ENCODE measurements at places on chromosomes 16 and 17.

DNA sequence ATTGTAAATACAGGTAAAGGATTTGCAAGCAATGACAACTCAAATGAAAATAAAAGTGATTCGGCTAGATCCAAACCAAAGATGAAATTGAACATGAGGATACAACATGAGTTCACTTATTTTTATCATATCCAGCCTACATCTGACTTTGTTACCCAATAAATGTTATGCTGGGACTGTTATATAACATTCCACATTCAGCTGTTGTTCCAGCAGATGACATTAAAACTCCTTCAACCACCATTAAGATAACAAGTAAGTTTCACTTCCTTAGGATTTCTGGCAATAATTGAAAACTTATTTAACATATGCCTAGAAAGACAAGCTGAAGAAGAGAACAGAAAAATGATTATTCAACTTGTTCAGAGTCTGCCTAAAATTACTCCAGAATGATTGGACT is 729.4 kb downstream of the CDH11 start:
- no peak for DNase-seq

GRCh38 chr16:89720551-89720812 is 216 bp downstream of the VPS9D1 start:
- peak; percentile 14 for DNase-seq

DNA sequence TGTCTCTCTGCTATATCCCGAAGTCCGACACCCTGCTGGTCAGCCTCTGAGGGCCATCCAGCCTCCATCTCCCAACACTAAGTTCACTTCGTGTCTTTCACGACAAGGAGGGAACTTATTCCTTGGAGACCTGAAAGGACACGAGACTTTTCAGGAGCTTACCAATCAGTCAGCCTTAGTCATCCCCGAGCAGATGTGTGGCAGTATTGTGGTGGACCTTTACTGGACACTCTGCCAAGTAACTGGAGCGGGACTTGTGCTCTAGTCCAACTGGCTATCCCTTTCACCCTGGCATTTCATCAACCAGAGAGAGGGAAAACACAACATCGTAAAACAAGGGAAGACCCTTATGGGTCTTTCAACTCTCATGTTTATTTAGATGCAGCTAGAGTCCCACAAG is 87.1 kb downstream of the EMP2 start:
- no peak for DNase-seq

- DNase-seq: no peak
These were observed 87.4 kb downstream of the RBFOX1 start for GRCh38 chr16:7420079-7420478.

DNA sequence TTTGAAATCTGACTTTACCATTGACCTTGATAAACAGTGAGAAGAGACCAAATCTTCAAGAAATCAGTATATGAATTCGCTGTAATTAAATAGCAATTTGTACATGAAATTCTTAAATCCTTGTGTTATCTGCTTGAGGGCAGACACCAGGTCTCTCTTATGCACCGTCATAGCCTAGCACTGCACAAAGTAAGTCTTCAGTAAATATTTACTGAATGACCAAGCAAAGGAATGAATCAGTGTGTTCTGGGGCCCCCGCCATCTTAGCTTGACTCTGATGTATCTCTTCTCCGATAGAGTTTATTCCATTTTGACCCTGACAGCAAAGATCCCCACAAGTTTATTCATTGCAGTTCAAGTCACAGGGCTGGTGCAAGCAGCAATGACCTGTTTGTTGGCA is 328.0 kb downstream of the TMEM114 start:
- no peak for DNase-seq

GRCh38 chr17:72175787-72176515 is 55.1 kb downstream of the SOX9 start:
- no peak for DNase-seq

- no peak for DNase-seq
These were observed 4.1 kb downstream of the GRIN2A start for GRCh38 chr16:10178080-10178479.

DNA sequence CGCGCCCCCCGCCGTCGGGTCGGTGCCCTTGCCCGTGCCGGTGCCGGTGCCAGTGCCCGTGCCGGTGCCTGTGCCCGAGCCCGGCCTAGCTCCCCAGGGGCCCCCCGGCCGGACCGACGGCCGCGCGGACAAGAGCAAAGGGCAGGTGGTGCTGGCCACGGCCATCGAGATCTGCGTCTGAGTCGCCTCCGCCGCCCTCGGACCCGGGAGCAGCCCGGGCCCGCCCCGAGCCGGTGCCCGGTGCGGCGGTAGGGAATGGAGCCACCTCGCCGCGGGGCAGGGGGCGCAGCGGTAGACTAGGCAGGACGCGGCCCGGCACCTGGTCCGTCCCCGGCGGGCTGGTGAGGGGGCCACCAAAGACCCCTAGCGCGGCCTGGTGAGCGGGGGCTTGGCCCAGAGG is 28.4 kb downstream of the SBK1 start:
- no peak for DNase-seq

DNA sequence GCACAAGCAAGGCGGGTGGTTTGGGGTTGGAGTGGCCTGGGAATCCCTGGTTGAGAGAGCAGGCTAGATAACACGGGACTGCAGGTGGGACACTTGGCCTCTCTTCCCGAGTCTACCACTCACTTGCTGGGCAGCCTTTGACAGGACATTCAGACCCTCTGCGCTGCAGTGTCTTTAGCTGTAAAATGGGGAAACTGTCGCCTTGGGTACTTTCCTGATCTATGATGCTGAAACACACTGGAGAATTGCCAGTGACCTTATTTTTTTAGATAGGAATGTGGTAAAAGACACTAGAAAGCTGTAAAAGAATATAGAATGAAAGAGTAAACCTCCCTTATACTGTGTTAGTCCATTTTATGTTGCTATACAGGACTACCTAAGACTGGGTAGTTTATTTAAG is 30.5 kb downstream of the KSR1 start:
- DNase-seq: no peak

DNA sequence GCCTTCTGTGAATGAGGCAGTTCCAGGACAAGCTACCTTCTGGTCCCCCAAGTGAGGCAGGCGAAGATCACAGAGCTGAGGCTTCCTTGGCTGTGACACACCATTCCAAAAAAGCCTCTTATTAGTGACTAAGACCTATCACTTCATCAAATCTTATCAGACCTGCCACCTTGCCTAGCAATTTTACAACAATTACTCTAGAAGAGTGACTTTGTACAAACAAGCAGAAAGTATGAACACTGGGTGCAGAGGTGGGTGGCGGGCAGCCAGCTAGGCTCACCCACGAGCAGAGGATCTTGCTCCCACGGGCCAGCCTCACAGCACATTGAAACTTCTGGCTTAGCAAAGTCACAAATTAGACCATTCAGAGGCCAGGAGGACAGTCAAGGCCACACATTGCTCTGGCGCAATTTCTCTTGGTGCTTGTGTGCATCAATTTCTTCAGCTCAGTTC is 2.2 kb upstream of the ICAM2 start:
- DNase-seq: no peak

GRCh38 chr17:37480427-37480826 is 9.3 kb upstream of the DUSP14 start:
- DNase-seq: no peak

GRCh38 chr16:64475627-64476351 is 646.1 kb downstream of the CDH11 start:
- no peak for DNase-seq

DNA sequence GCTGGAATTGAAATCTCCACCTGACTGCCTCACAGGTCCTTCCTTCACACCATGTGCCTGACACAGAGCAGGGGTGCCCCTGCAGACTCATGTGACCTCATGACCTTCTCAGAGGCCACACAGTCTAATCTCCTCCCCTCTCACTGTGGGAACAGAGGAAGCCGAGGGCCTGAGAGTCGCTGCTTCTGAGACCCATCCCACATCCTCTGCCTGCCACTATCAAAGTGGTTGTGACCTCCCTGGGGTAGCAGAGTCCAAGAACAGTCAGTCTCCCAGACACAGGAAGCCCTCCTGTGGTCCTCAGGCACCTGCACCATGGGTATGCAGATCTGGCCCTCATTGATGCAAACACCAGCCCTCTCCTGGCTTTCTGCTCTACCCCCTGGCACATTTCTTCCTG is 78.5 kb downstream of the RAB11FIP4 start:
- DNase-seq: no peak

DNA sequence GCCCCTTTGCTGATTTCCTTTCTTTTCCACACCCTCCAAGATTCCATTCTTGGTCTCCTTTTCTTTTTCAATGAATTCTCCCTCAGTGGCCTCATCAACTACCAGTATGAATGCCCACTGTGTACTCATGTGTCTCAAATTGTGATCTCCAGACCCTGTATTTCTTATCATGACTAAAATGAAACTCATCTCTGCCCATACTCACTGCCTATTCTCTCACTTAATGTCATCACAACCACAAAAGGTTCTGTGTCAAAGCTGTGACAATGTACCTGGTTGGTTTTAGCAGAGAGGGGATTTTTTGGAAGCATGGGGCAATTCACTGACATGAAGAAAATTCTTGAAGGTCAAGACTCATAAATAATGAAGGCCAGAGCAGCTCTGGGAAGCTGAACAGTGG is 11.5 kb upstream of the TBX4 start:
- no peak for DNase-seq

- DNase-seq: no peak
These were observed 24.4 kb upstream of the ABAT start for GRCh38 chr16:8649829-8650554.

GRCh38 chr16:27291722-27292240 is 22.0 kb upstream of the IL4R start:
- DNase-seq: no peak

- DNase-seq: no peak
These were observed 72.1 kb upstream of the RCVRN start for GRCh38 chr17:9977180-9977575.

- peak; percentile 48 for DNase-seq
These were observed 23.0 kb downstream of the NSMCE1 start for GRCh38 chr16:27245276-27246172.

DNA sequence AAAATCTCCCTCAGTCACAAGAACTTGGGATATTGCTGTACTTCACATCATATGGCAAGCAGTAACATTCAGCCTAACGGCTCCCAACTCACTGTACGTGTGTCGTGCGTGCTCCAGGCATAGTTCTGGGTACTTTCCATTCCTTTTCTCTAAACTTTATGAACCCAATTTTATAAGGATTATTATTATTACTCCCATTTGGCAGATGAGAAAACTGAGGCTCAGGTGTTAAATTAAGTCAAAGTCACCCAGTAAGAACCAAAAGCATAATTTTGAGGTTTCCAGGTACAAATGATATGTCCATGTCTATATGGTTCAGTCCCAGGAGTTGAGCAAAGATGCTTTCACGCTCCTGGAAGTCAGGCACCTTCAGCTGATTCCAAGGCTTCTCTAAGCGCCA is 4.8 kb upstream of the C1QBP start:
- no peak for DNase-seq

DNA sequence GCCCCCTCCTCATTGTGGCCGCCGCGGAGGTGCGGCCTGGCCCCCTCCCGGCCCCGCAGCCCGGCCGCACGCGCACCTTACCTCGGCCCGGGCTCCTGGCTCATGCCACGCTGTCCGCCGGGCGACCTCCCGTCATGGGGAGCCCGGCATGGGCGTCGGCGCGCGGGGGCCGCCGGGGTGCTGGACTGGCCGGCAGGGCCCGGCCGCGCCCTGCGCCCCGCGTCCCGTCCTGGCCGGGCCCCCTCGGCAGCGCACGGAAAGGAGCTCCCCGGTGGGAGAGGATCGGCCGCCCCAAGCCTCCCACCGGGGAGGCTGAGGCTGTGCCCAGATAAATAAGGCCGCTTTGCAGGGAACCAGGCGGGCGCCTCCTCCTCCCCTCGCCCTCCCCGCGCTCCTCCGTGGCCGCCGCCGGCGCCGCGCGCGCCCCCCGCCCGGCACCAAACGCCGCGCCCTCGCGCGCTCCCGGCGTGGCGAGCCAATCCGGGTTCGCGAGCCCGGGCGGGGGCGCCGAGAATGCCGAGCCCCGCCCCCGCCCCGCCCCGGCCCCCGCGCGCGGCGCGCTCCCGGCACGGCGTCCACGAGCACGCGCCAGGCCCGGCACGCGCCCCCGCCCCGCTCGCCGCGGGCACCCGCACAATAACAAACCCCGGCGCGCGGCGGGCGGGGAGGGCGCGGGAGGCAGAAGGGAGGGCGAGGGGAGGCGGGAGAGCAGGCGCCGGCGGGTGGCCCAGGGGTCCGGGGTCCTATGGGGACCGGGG is at the start of gene FBXL16:
FBXL16 (minus strand) TSS at position 371 of the 758 bp plus-strand sequence. CDS start 8,396 bp downstream, outside the sequence.
- DNase-seq: peak; percentile 66

- DNase-seq: no peak
These were observed 96.2 kb downstream of the PGS1 start for GRCh38 chr17:78474614-78475146.

DNA sequence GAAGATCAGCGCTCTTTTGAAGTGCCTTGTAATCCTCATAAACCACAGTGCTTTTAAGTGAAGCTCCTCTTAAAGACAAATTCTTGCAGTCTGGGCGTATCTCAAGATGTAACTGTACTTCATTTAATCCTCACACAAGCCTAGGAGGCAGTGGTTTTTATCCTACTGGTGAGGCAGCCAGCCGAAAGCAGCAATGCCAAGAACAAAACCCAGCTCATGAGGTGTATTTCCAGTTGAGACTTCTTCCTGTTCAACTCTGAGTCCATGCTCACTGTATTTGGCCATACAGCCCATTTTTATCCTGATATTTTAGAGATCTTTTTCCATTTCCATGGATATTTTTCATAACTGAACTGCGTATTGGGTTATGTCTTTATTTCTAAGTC is 13.7 kb downstream of the CTRB2 start:
- no peak for DNase-seq

GRCh38 chr17:29764748-29765147 is 142.0 kb upstream of the CORO6 start:
- no peak for DNase-seq

DNA sequence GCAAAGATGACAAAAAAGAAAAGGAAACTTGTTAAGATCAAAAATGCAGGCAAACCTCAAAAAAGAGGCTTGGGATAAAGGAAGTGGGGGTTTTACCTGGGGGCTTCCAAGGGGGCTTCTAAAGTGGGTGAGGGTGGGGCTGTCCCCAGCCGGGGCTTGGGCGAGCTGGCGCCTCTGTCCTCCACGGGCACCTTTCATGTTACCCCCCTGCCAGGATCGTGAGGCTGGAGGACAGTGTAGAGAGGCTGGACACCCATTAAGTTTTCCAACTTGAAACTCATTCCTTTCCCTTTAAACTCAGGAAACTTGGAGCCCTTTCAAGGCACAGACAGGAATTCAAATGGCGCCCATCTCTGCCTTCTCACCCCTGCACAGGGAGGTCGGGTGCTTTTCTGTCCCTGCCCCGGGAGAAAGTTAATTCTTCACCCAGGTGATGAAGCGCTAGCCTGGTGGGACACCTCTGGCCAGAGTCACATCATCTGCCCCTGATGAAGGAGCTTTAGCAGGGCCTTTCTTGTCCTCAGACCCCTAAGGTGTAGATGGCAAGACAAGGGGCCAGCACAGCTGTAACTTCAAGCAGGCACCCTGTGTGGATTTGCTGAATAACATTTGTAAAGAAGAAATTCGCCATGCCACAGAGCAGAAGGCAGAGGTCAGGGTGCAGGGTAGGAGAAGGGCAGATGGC is 87.3 kb downstream of the C16orf78 start:
- no peak for DNase-seq

All from Ammon's horn (tissue), 1 donor.